Activated CD4-positive, alpha-beta memory T cell treated with anti-CD3 and anti-CD28 coated beads for 36 hours (primary cell): ENCODE measurements at places on chromosomes 1 and 21. TPM values are rescaled to one million over a fixed set of nuclear protein-coding genes. Genes with fewer than 3 reads are reported as not detected.

GRCh38 chr21:21436012-21436534 is 437.9 kb downstream of the NCAM2 start:
- DNase-seq: no peak

DNA sequence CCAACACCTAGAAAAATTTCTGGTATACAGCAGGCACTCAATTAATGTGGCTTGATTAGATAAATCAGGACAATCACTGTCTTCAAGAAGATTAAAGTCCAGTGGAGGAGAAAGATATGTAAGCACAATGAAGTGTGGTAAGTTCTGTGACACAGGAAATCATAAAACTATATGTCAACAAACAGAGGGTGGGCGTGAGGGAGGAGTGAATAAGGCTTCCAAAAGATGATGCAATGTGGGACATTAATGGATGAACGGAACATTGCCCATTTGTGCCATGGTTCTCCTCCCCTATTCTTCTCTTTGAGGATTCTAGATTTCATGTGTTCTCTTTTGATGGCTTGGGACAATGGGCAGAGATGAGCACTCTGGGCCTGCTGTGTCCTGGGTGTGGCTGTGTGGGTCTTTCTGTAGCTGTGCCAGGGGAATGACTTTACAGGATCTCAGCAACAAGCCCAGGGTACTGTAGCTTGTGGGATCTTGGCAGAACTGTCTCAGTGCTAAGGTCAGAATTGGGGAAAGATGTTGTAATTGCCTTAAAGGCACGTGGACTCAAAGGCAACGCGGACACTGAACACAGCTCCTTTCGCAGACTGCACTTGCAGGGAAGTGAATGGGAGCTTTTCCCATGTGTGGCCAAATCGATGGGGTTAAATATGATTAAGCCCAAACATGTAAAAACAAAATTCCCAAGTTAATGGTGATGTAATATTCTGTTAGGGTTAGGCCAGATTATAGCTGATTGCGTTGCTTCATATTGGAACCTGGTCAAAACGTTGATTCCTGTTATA is 366.9 kb downstream of the TGFB2 start:
- no peak for DNase-seq

- DNase-seq: no peak
These were observed 174.5 kb downstream of the DISC1 start for GRCh38 chr1:231801042-231801585.

The ITLN2 gene
- not detected for total RNA-seq

The S100A8 gene
- not detected for total RNA-seq

The OVAAL gene
- not detected for total RNA-seq

The OR10K2 gene
- total RNA-seq: not detected
